Stimulated activated CD4-positive, alpha-beta T cell treated with anti-CD3 and anti-CD28 coated beads, Interleukin-4, amount 100 ng/mL, for 1 hour (primary cell): ENCODE measurements at places on chromosomes 11 and 22.

- DNase-seq: no peak
Observed at GRCh38 chr22:38489561-38490145, 16.5 kb downstream of the DDX17 start.

DNA sequence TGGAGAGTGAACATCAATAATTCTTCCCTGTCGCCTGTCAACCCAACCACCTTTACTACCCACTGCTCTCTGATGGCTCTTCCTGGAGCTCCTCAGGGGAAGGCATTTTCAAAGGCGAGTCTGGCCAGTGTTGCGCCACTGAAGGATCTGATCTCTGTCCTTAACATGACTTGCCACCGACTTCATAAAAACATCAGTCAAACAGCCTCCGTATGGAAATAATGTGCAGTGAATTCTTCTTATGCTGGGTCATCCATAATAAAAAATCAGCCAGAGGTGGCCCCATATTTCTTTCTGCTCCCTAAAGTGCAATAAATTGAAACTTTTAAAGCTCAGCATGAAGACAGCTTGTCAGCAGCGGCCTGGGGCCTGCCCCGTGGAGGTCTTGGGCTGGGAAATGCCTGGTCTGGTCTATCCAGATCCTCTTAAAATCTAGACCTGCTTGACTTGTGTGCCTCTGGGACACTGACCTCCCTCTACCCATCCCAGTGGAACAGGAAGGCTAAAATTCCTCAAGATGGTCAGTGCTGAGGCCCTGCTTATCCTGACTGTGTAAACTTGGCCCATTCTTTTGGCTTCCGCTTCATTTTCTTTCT, 199.5 kb downstream of the MYO18B start:
- DNase-seq: no peak

- no peak for DNase-seq
Observed at GRCh38 chr11:126102436-126102981, 39.8 kb upstream of the CDON start.

- DNase-seq: no peak
Observed at GRCh38 chr22:32048069-32048468, 5.0 kb downstream of the SLC5A1 start.

- DNase-seq: no peak
Observed at GRCh38 chr11:112229746-112230433, 3.7 kb downstream of the PTS start.
